ENCODE measurements at places on chromosomes 3 and 15. TPM values are rescaled to one million over a fixed set of nuclear protein-coding genes. Genes with fewer than 3 reads are reported as not detected.

Gene PRTG
- total RNA-seq, result under 0.01 TPM

Gene PLA2G4E
- not detected for total RNA-seq

Gene UROC1
- not detected for total RNA-seq

Gene ZKSCAN7
- 4.5 TPM for total RNA-seq

Gene IL5RA
- total RNA-seq, result not detected

Gene ZNF860
- total RNA-seq, result not detected

Gene WNT7A
- not detected for total RNA-seq

Gene CDCP1
- total RNA-seq, result 5.4 TPM

Gene PRSS50
- not detected for total RNA-seq

Gene KLHL6
- total RNA-seq, result not detected

Gene FEZF2
- total RNA-seq, result not detected

Gene ANKUB1
- total RNA-seq, result not detected

Gene ACKR2
- 0.11 TPM for total RNA-seq

Gene GRAMD2A
- not detected for total RNA-seq

Gene CFAP100
- not detected for total RNA-seq

Gene ZNF592
- total RNA-seq, result 9.8 TPM

Gene SKIL
- 39.1 TPM for total RNA-seq

Gene GAP43
- 0.54 TPM for total RNA-seq

Gene SIDT1
- not detected for total RNA-seq

Gene TM4SF18
- not detected for total RNA-seq

Gene CEP19
- total RNA-seq, result 5.4 TPM

Gene BOC
- 16.8 TPM for total RNA-seq

Gene ARRDC4
- 33.1 TPM for total RNA-seq

Gene RETNLB
- not detected for total RNA-seq

Gene NIT2
- 35.6 TPM for total RNA-seq

Gene NDUFB4
- total RNA-seq, result 32.9 TPM

Gene SLC25A36
- 45.1 TPM for total RNA-seq

Gene ITPKA
- total RNA-seq, result 7.7 TPM

Gene NSMCE3
- total RNA-seq, result 9.2 TPM

Gene C3orf49
- total RNA-seq, result not detected

Gene SNTN
- total RNA-seq, result not detected

Gene KNG1
- not detected for total RNA-seq

Gene FBXL22
- 0.32 TPM for total RNA-seq

Gene WDR73
- total RNA-seq, result 26.0 TPM

Gene DUOX1
- 0.32 TPM for total RNA-seq

Gene MST1
- total RNA-seq, result 6.3 TPM

Gene ZNF385D
- 0.97 TPM for total RNA-seq

Gene PLAAT1
- total RNA-seq, result not detected

Gene ASB14
- total RNA-seq, result not detected

Gene GOLGA8O
- not detected for total RNA-seq

Gene GATA2
- 28.6 TPM for total RNA-seq

Gene TMEM212
- total RNA-seq, result not detected

Gene OXTR
- 269 TPM for total RNA-seq

Gene EFCC1
- not detected for total RNA-seq

Gene RASL12
- total RNA-seq, result not detected
